ENCODE measurements at places on chromosomes 5 and 9. TPM values are rescaled to one million over a fixed set of nuclear protein-coding genes. Genes with fewer than 3 reads are reported as not detected.

- no peak for DNase-seq
These were observed 72.4 kb upstream of the ICE1 start for GRCh38 chr5:5350101-5350500.

GRCh38 chr9:127567730-127568617, 44.1 kb upstream of the STXBP1 start:
- DNase-seq: no peak

DNA sequence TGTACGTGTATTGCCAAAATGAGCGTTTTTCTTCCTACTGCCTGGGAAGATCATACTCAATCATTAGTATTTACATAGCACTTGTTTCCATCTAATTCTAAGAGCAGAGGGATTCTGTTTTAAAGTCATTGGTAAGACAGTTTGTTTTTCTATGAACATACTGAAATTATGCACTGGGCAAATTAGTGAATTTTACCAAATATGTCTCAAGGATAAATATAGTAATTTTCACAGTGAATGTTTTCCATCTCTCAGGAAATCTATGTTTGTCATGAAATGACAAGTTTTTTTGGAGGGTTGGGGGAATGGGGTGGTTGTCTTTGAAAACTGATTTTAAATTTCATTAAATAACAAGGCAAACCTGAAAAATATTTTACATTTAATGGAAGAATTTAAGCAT, 441.3 kb upstream of the ARRDC3 start:
- no peak for DNase-seq

DNA sequence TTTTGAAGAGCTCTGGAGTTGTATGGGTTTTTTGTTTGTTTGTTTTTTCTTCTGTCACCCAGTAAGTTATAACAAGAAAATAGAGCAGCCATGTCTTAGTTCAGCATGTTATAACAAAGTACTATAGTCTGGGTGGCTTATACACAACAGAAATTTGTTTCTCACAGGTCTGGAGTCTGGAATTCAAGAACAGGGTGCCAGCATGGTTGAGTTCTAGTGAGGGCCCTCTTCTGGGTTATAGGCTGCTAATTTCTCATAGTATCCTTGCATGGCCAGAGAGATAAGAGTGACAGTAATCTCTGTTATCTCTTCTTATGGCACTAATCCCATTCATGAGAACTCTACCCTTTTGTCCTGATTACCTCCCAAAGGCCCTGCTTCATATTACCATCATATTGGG, 114.7 kb downstream of the GIN1 start:
- no peak for DNase-seq

- DNase-seq: no peak
These were observed 319.0 kb downstream of the BRINP1 start for GRCh38 chr9:119050281-119050680.

DNA sequence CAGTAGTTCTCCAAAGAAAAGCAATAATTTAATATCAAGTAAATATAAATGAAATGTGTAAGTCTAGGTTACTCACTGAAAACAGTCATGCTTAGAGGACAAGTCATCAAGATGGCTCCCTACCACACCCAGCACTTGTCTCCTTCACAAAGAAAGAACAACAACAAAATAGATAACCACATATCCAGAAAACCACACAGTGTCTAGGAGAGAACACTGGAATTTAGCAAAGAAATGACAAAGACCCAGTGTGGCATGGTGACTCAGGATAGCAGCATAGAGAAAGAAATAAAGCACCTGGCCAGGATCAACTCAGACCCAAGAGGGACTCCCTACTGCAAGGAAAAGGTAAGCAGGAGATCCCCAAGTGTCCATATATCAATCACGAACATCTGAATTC, 356.2 kb downstream of the TMEM161B start:
- DNase-seq: no peak

- no peak for DNase-seq
These were observed 5.3 kb upstream of the ZNF782 start for GRCh38 chr9:96859461-96860198.

DNA sequence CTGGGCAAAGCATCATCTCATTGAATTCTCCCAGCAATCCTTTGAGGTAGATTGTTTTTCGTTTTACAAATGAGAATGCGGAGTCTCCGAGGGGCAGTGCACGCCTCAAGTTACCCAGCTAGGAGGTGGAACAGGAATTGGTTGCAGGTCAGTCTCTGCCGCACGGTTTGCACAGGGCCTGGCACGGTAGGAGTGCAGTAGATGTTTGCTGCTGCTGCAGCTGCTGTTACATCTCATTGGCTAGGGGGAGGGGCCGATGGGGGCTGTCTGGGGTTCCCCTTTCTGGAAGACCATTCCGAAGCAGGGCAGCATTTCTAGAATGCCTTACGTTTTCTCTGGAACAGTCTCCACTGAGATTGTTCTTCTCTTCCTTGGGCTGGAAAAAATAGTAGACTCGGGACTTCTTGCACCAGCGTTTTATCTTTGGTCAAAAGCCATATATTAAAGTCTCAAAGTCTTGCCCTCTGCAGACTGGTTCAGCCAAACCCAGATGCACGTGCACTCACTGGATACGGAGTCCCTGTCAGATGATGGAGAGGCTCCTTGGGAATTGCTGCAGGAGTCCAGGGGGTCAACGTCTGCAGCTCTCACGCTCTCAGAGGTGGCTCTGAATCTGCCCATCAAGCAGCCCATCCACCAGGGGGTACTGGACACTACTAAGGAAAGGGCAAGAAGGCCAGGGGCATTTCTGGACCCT, 1.2 kb downstream of the USP20 start:
- DNase-seq: no peak

The RAPGEF1 gene
- 34.8 TPM for total RNA-seq

The CRHBP gene
- not detected for total RNA-seq

The CCL28 gene
- 6.2 TPM for total RNA-seq

The HRCT1 gene
- total RNA-seq: not detected

The FLT4 gene
- 0.29 TPM for total RNA-seq

The PCDHGA5 gene
- 0.63 TPM for total RNA-seq

The TSSK1B gene
- not detected for total RNA-seq

The CDC23 gene
- 29.3 TPM for total RNA-seq

Data from epithelial cell of proximal tubule (primary cell).